Stimulated activated naive CD8-positive, alpha-beta T cell treated with anti-CD3 and anti-CD28 coated beads, Interleukin-15, amount 100 ng/mL, for 72 hours (primary cell): ENCODE measurements at places on chromosomes 13 and 19.

DNA sequence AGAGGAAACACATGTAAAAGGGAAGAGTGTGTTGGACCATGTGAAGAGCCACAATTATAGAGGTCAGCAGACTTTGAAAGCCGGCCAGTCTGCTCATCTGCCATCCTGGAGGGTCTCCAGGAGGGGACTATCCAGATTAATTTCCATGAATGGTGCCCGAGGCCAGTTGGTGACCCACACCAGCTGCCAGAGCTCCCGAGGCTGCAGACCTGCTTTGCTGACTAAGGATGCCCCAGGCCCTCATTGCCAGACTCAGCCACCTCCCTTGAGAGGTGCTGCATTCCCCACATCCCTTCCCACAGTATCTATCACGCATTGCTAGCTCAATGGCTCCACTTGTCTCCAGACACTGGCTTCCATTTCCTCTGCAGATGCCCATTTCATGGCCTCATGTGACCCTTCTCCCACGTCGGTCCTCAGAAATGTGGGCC lies 110.3 kb downstream of the NALCN start:
- DNase-seq: no peak

GRCh38 chr19:2198317-2198716 lies 34.6 kb downstream of the DOT1L start:
- DNase-seq: no peak

DNA sequence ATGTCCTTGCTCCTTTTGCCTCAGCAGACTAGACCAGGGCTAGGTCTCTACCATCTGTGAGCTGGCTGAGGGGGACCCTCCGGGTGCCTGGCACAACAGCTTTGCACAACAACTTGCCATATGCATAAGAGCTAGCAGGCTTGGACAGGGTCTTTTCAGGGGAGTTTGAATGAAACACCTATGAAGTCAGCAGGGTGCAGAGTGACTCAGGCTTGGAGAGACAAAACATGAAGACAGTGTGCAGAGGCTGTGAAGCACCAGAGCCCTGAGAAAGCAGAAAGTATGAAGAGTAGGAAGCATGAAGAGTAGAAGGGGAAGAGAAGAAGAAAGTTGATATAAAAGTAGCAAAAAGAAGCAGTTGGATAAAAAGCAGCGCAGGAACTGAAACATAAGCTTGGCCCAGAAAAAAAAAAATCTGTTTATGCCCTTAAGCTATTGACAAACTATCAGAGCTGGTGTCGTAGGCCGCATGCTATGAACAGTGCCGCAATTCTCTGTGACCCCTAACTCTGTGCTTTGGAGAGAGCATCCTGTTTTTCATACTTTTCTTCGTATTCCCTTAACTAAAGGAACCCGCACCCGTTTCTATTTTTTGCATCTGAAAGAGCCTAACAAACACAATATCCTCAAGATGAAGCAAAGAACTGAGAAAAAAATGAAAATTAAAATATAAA lies 52.7 kb upstream of the FAM216B start:
- no peak for DNase-seq

GRCh38 chr13:43305416-43305815 lies 282.0 kb downstream of the DNAJC15 start:
- no peak for DNase-seq

DNA sequence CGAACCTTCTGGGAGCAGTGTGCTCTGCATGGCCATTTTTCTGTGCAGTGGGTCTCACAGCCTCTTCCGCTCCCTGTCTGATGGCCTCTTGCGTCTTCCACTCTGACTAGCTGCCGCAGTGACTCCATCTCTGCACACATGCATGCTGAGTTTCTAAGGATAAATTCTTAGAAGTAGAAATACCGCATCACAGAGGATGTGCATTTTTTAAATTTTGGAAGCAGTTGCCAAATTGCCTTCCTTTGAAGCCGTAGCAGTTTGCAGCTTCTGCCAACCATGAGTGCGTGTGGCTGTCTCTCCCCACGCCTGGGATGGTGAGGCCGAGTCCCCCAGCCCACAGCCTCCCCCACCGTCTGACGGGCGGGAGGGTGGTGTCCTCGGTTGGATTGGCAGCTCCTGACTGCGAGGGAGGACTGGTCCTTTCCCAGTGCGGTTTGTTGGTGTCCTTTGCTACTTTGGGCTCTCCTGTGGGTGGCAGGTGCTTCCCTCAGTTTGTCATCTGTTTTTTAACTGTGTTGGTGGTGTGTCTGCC lies 9.8 kb downstream of the FZR1 start:
- DNase-seq: no peak

DNA sequence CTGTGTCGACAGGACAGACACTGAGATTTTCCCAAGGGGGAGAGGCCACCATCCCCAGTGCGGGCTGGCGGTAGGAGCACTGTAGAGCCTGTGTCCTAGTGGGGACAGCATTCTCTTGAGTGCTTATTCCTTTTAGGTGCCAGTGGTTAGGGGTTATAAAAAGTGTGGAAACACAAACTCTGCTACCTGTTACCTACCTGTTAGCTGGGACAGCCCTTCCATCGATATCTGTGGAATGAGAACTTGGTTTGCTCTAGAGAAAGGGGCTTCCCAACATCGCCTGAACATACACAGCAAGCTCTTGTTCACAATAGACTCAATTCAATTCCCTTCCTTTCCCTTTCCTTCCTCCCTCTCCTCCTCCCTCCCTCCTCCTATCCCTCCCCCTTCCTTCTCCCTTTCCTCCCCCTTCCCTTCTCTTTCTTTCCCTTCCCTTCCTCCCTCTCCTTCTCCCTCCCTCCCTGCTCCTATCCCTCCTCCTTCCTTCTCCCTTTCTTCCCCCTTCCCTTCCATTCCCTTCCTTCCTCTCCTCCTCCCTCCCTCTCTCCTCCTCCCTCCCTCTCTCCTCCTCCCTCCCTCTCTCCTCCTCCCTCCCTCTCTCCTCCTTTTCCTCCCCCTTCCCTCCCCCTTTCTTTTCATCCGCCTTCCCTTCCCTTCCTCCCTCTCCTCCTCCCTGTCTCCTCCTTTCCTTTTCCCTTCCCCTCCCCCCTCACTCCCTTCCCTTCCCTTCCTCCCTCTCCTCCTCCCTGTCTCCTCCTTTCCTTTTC lies 188.5 kb downstream of the URI1 start:
- DNase-seq: no peak

DNA sequence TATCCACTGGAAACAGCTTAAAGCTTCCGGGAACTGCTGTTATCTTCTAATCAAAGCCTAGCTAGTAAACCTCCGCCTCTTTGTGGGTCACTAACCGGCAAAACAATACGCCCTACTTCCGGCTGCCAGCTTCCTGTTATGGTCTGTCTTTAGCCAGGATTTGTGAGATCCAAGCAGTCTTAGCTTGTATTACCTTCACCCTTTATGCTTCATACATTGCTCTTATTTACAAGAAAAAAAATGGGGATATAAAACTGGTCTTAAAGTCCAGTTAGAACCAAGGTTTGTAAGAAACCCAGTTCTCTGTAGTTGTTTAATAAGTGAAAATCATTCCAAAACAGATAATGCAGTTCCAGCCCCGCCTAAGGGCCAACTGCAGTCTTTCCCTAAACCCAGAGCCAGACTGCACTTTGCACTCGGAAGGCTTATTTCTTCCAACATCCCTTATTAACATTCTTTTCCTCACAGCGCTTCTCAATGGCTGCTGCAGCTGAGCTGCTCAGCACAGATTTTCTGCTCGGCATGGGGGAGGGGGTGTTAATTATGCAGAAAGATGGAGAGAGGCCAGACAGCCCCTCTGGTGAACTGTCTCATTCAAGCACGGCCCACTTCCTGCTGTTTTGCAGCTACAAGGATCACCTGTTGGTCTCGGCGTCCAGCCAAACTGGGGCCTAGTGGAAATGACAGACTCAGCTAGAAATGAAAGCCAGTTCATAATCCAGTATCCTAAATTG lies 368.4 kb downstream of the KLF12 start:
- peak; percentile 70 for DNase-seq

- DNase-seq: no peak
Observed at GRCh38 chr13:32252812-32253438, 62.2 kb downstream of the ZAR1L start.

DNA sequence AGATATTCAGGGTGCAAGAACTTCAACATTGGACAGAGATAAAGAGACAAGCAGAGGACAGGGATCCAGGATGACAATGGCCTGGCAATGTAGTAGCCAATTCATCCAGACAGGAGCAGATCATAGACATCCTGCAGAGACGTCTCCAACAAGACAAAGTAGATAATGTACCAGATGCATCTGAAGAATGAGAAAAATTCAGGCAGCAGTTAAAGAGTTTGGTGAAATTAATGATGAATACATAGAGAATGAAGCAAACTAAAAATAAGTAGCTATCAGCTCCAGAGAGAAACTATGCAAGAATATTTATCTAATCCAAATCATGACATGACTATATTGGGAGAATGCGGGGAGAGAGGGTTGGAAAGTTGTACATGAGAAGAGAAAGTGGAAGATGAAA lies 278.4 kb upstream of the DACH1 start:
- no peak for DNase-seq

DNA sequence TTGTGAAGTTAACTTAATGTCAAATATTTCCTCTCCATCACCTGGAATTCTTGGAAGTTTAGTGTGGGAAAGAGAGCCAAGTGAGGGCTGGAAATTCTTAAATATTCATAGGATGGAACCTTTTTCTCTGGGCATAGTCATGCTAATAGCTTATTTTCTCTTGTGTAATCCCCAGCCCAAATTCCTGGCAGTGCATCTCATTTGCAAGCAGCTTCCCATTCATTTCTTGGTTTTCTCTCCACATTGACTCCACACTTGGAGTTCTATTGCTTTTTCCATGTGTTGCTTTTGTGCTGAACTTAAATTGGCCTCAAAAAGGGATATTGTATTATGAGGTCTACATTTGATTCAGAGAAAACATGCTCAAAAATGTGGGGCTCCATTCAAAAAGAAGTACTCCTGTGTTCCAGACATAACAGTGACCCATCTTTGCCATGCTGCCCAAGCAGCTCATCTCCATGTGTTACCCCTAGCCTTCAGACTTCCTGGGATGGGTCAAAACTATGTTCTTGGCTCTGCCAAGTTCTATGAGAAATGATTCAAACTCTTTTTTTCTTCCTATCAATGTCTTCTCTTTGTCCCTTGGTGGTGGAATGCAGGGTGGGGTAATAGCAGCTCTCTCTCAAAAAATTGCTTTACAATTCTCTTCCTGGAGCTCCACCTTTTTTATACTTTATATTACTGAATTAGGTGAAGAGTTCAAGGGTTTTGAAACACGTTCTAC lies 2471.5 kb downstream of the PCDH9 start:
- no peak for DNase-seq

- DNase-seq: no peak
Observed at GRCh38 chr19:7516878-7517277, 975 bp downstream of the ZNF358 start.

DNA sequence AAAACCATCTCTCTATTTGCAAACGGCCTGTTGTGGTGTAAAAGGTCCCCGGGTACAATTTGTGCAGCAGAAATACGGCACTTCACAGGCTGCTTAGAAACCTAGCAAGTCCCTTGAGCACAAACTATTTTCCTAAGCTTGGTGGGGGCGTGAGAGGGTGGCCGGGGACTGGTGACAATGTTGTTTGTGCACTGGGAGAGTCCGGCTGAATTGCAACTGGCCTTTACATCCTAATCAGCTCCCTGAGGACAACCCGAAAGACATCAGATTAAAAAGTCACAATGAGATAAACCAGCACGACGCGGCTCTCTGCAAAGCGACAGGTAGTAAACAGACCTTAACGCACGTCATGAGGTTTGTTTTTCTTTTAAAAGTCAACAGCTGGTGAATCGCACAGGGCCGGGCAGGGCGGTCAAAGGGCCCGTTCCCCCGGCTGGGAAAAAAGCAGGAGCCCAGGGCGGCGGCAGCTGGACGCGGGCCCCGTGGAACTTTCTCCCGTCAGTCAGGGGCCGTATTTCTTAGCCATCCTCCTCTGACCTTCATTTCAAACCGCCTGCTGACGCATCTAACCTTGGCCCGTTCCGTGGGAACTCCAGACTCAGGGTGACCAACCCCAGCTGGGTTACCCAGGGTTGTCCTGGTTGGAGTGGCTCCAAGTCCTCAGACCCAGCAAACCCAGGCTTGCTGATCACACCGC lies 112.3 kb downstream of the GADD45B start:
- no peak for DNase-seq

GRCh38 chr19:3275583-3276340 lies 51.3 kb downstream of the CELF5 start:
- peak; percentile 93 for DNase-seq

GRCh38 chr19:11337080-11337479 lies 2.4 kb downstream of the RAB3D start:
- no peak for DNase-seq

DNA sequence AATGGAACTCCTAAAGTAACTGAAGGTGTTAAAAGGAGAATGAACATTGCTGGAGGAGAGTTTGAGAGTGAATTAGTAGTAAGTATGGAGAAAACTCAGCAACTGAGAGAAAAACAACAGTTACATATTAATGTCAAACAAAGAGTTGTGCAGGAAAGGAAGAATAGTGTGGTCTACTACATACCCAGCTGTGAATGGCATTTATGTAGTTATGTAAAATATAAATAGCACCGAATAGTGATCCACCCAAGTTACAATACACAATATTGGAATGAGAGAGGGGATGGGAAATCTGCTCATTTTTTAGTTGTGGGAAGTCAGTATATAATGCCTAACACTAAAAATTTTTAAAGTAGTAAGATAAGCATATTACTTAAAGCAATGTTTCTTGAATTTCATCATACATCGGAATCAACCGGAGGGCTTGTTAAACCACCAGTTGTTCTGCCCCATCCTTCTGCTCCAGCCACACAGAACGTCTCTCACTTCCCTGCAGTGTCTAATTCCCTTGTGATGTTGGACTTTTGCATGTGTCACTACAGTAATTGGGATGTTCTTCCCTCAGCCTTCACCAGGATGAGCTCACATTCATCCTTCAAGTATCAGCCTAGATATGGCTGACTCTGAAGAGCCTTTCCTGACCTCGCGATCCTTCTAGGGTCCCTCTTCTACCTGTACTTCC lies 11.5 kb downstream of the CCDC70 start:
- no peak for DNase-seq

DNA sequence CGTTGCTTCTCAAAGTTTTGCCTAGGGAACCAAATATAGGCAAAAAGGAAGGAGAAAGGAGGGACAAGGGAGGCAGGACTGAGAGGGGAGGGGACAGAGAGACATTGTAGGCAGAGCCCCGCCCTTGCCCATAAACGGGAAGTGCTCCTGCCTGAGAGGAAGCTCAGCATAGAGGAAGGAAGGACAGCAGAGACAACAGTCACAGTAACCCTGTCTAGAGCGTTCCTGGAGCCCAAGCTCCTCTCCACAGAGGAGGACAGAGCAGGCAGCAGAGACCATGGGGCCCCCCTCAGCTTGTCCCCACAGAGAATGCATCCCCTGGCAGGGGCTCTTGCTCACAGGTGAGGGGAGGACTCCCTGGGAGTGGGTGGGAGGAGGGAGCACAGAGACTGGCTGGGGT lies at the start of gene CEACAM21:
Gene CEACAM21 (plus strand): TSS at position 169 of the 400 bp plus-strand sequence. CDS start 109 bp downstream, at position 278.
- peak; percentile 31 for DNase-seq

DNA sequence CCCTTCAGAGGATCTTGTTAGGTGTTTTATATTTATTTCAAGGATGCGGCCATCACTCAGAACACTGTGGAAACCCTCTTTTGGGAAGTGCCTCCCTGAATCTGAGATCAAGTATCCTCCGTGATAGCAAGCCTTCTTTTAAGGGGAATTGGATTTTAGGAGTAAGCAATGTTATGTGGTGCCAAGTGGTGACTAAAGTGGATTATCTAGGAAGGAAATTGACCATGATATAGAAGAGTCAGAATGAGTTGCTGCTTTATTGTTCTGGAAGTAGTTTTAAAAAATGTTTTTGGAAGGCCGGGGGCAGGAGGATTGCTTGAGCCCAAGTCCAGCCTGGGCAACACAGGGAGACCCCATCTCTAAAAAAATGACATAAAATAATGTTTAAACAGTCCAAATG lies 6.7 kb downstream of the ERCC5 start:
- DNase-seq: no peak

- DNase-seq: peak; percentile 96
Observed at GRCh38 chr19:48332662-48333466, 7.5 kb downstream of the EMP3 start.
